NCI-H187 treated with DMSO at 0.1 percent for 48 hours (cell line): ENCODE measurements at places on chromosomes 2 and 18.

- DNase-seq: no peak
Measured at GRCh38 chr2:28251337-28251736, 141.3 kb upstream of the FOSL2 start.

- no peak for DNase-seq
Measured at GRCh38 chr2:230871361-230872150, 6.8 kb downstream of the ITM2C start.

- DNase-seq: no peak
Measured at GRCh38 chr18:43160509-43160908, 45.0 kb upstream of the RIT2 start.

DNA sequence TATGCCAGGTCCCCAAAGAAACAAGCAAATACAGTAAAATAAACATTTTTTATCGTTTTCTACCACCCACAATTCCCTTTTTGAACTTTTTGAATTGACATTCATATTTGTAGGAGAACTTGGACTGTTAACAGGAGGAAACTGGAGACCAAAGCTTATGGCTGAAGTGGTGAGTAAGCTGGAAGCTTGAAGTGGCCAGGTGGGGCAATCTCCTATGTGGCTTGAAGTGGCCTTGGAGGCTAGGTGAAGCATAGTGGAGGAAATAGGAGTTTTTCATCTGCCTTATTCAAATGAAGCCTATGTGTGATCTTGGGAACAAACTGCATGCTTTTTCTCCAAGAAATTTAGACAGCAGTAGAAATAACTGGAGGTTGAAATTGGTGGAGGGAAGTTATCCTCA is 962.9 kb upstream of the FANCL start:
- peak; percentile 52 for DNase-seq

DNA sequence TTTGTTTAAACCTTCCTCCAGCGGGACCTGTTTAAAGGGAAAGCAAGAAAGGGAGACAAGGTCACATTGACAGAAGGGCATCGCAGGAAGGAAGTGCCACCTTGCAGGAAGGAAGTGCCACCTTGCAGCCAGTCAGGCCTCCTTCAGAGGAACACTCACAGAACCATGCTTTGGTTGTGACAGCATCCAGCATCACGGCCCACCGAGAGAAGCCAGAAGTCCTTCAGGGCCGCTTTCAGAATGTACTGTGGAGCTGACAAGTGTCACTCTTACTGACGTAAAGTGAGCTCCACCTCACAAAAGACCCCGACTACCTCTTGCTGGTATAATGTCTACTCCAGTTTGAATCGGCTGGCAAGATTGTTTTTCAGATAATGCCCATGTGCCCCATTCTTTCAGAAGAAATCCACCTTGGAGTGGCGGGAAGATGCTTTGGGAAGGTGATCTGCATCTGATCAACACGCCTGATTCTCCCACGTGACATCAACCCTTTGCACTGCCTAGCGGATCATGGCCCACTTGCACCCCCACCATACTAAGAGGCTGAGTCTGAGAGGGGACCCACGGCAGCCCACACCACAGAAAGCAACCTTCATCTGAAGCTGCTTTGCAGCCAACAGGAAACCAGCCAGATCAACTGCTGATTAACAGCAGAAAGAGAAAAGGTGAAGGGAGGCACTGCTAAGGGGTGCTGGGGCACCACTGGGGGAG is 99.8 kb downstream of the UXS1 start:
- DNase-seq: no peak

DNA sequence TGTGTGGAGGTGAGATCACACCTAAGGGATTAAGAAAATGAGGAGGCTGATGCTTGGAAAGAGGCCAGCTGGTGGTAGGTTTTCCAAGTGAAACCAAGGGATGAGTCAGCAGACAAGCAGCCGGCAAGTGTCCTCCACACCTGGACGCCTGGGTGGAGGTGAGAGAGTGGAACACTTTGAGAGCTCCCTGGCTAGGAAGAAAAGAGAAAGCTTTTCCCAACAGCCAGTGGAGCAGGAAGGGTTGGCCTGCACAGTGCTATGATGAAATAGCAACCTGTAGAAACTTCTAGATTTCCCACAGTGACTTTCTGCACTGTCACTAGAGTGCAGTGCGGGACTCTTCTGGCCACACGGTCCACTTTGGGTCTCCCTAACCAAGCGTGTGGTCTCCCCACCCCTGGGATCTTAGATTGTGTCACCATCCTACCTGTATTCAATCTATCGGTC is 19.6 kb upstream of the IL37 start:
- no peak for DNase-seq

GRCh38 chr2:239029958-239030357 is 182.1 kb downstream of the TWIST2 start:
- DNase-seq: no peak

- no peak for DNase-seq
Measured at GRCh38 chr2:114009205-114009944, 119.5 kb downstream of the ACTR3 start.

- no peak for DNase-seq
Measured at GRCh38 chr2:36058076-36058475, 297.5 kb upstream of the CRIM1 start.

DNA sequence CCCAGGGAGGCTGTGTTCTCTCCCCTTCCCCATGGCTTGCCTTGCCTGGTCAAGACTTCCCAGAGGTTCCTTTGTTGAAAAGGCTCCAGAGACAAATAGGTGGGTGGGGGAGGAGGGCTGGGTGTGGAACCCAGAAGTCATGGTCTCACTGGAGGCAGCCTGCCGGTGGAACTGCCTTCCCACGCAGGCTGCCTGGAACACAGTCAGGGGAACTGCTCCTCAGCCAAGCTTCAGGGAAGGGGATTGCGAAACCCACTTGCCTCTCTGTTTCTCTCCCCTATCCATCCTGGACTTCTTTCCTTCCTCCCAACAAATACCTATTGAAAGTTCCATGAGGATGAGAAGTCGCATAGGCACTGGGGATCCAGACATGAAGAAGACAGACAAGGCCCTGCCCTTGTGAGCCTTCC is 31.6 kb downstream of the MARCO start:
- DNase-seq: no peak

DNA sequence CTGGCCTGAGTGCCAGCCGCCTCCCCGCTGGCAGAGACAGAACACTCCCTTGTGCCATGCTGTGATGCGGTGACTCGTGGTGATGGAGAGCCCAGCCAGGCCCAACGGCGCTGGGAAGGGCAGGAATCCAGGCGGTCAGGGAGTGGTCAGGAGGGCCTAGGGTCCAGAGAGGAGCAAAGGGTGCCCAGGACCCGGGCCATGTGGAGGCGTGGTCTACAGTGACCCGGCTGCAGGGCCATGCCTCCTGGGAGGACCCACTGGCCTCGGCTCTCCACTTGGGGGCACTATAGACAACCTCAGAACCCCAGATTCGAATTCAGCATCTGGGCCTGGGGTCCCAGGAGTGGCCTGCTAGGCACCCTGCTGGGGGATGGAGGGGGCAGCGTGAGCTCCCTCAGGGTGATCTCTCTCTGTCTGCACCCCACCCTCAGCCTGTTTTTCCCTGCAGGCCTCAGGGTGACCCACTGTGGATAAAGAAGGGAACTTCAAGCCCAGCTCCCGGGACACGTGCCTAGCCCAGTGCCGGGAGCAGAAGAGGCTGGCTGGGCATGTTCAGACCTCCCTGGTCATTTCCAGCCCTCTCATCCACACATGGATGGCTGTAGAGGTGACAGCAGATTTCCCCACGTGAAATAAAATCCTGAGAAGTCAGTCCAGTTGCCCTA is 13.0 kb downstream of the AMER3 start:
- DNase-seq: no peak

DNA sequence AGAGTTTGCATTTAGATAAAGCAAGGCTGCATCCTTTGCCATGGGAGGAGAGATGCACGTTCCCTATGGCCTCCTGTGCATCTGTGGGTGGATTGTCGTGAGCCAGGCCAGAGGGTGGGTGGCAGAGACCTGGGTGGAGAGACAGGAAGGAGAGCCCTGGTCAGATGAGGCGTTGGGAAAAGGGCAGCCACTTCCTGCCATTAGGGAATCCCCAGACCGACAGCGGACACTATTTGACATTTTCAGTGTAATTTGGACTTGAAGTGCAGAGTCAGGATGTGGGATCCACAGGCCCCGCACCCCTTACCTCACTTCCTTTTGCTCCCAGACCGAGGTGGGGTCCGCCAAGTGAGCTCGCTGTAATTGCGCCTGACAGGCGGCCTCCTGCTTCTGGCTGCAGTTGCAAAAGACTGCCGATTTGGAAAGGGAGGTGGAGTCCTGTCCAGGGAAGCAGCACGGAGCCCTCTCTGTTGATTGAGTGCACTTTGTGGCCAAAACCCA is 150.0 kb downstream of the DYSF start:
- DNase-seq: no peak

DNA sequence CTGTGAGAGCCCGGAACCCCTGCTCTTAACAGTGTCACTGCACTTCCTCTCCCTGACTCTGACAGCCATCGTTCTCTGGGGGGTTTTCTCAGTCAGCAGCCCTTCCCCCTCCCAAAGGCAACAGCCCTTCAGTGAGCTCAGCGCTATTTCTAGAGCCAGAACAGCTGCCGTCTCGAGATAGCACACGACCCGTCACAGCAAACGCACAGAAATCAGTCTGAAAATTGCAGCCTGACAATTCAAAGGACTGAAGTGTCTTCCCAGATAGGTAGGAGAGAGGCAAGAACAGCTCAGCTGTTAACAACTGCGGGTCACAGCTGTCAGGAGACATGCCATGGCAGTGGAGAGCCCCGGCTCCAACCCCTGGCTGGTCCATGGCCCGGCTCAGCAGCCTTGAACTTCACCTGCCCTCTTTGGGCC is 45.4 kb downstream of the ST8SIA5 start:
- DNase-seq: no peak

GRCh38 chr2:172928756-172929155 is 146.9 kb upstream of the MAP3K20 start:
- no peak for DNase-seq
